Activated CD8-positive, alpha-beta memory T cell treated with anti-CD3 and anti-CD28 coated beads, Interleukin-2, amount 50 U/mL, for 48 hours (primary cell): ENCODE measurements at places on chromosomes 3 and 15.

DNA sequence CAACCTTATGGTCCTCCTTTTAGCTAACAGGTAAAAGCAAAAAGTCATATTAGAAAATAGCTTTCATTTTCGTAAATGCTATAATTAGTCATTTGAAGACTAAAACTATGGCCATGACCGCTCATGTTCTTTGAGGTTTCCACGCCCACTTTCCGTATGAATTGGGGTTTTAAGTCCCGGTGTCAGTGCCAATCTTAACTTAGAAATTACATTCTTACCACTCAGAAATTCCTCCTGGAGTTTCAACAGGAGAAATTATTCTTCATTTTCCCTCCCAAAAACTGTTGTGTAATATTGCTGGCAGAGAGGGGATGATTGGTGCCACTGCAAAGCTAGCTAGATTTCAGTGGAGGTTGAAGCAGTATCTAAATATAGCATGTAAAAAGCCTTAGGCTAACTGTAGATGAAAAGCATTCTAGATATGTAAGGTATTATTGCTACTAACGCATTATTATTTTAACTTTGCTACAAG is 71.0 kb upstream of the MDFIC2 start:
- no peak for DNase-seq

DNA sequence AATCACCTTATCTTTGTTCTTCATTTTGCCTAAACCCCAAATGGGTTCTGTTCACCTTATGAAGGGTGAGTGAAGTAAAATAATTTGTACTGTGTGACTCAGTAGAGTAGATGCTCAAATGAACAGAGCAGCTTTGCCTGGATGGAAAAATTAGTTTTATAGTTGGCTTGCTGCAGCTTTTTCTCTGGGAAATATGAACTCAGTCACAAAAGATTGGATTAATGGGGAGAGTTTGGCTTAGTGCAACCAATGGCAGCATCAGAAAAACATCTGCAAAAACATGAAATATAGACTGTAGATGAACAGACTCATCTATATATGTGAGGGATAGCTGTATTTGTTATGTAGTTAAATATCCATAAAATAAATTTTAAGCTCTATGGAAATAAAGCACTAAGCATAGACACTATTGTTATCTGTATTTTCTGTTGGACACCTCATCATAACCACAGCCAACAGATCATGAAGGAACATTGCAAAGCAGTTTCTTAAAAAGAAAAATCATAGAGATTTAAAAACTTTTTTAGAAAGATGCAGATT is 181.3 kb downstream of the ECT2 start:
- no peak for DNase-seq

GRCh38 chr3:37731895-37732294 is 129.8 kb upstream of the CTDSPL start:
- DNase-seq = no peak

- DNase-seq = no peak
Measured at GRCh38 chr15:33533197-33533596, 222.4 kb downstream of the RYR3 start.

GRCh38 chr15:29612701-29613100 is 209.6 kb downstream of the TJP1 start:
- DNase-seq = no peak

DNA sequence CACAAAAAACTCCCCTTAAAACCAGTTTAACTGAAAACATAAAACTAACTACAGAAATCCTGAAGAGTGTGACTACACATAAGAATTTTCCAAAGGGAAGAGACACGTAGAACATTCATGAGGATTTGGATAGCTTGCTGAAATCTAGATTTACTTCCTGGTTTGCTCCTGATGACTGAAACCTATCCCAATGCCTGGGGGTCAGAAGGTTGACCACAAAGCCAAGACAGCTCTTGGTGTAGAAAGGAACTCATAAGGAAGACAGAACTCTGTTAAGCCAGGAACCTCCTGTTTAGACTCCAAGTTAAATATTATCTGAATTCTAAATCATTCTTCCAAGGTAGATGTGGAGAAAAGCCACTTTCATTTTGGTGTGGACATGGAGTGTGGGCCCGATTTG is 92.8 kb downstream of the TFG start:
- no peak for DNase-seq

- no peak for DNase-seq
Measured at GRCh38 chr15:34893967-34894366, 75.6 kb downstream of the AQR start.

GRCh38 chr3:47283193-47283537 is 421 bp downstream of the KLHL18 start:
- no peak for DNase-seq

DNA sequence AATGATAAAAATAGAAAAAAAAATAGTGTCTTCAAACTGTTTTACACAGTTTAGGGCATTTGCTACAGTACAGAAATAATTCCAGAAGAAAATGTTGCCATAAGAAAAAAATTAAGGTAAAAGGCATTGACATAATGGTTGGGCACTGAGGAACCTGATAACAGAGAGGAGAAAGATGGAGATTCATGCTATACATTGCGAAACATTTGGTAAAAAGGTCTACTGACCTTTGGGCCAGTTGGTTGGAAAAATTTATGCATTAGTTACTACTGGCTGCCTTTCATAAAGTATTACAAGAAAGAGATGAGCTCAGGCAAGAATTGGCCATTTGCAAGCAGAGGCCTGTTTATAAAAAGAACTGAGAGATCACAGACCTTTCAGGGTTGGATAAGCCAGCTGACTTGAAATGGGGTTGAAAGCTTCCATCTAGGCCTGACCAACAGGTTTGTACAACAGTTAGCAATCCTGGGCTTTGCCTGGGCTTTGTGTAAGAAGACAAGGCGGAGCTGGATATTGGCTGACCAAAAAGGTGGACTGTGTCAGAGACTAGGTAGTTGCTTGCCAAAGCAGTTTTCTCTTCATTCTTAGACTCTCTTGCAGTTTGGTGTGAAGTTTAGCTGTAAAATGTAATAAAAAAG is 166.6 kb upstream of the MCTP2 start:
- no peak for DNase-seq

GRCh38 chr3:30059240-30059639 is 547.2 kb upstream of the TGFBR2 start:
- DNase-seq = no peak

DNA sequence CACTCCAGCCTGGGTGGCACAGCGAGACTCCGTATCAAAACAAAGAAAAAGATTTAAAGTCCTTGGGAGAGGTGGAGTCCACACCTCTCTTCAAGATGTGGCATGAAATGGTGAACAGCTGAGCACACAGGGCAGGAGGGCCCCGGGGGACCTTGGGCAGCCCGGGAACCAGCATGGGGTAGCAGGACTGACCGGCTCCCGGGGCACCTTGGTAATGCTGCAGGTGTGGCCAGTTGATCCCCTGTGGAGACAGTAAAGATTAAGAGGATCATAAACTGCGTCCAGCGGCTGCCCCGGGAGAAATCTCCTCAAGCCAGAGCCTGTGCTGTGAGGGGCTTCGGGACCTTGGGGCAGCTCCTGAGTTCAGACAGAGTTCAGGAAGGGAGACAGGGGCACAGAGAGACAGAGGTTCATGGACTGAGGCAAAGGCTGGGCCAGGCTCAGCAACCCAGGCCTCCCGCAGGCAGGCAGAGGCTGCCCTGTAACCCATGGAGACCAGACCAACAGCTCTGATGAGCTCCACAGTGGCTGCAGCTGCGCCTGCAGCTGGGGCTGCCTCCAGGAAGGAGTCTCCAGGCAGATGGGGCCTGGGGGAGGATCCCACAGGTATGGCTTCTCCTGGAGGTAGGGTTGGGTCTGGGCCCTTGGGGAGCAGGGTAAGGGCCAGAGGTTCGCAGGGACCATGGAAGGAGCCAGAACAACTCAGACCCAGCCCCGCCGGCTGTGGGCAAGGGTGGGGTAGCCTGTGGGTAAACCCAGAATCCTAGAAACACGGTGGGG is at the start of gene NR2E3:
TSS of gene NR2E3 (plus strand) at position 299 of the 780 bp plus-strand sequence. CDS start at position 489, 190 bp downstream.
- no peak for DNase-seq

DNA sequence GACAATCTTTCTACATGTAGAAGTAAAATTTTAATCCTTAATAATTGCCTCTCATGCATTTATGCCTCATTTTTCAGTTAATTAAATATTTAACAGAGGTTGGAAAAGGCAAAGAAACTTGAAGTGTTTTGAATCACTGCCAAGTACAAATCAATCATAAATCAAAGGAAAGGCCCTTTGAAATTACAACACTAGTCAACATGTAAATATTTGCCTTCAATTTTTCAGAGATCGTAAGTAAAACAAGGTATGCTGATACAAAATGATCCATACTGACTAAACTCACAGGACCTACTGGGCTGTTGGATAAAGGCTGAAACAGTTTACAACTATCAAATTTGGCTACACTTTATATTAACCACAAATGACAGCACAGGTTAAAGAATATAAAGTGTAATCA is 33.9 kb downstream of the ZBBX start:
- DNase-seq = no peak

DNA sequence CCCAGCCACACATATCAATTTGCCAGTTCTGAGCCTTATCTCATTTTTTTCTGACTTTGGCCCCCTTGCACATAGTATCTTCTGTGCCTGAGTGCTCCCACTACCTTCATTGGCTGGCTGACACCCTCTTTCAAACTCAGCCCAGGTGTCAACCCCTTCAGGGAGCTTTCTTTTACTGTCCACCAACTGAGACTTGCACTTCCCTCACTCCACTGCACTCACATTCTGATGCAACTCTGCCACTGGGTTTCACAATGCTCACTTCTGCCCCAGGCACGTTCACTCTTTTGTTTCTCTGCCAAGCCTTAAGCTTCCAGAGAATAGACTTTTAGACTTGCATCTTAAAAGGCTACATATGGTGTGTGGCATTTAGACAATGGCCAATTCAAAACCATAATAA is 101.5 kb upstream of the CBLB start:
- no peak for DNase-seq

GRCh38 chr3:14925729-14926591 is 21.4 kb upstream of the NR2C2 start:
- DNase-seq = no peak

GRCh38 chr3:39150803-39151631 is 2.4 kb downstream of the CSRNP1 start:
- peak; percentile 78 for DNase-seq

- DNase-seq = no peak
Measured at GRCh38 chr3:188926111-188926510, 245.7 kb upstream of the TPRG1 start.

- no peak for DNase-seq
Measured at GRCh38 chr15:88453651-88454050, 13.5 kb downstream of the MRPL46 start.

DNA sequence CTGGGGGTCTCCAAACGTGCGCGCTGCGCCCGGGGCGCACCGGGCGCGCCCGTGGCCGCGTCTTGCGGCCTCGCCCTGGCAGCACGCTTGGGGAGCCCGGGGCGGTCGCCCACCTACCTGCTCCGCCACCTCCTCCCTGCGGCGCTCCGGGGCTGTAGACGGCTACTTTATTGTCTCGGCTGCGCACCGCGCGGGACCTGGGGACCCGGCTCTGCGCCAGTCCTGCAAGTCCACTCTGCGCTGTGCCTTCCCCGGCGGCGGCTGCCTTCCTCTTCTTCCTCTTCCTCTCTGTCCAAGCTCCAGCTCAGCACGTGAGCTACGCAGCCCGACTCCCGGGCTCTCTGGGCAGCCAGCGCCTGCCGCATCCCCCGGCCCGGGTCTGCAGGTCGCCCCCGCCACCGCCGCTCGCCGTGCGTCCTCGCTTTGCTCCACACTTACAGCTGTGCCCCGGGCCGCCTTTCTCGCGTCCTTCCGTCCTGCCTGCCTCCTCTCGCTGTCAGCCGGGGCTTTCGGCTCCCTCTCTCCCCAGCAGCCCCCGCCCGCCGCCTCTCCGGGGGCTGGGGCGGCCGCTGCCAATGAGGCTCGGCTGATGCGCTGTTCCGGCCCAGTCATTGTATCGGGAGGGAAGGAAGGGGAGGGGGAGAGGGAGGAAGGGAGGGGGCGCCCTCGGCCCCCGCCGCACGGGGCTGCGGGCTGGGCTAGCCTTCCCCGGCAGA is 156.4 kb upstream of the FRMD4B start:
- no peak for DNase-seq

GRCh38 chr3:51999846-52000245 is 4.2 kb upstream of the RPL29 start:
- DNase-seq = no peak

GRCh38 chr3:189298469-189299375 is 127.0 kb downstream of the TPRG1 start:
- DNase-seq = no peak

DNA sequence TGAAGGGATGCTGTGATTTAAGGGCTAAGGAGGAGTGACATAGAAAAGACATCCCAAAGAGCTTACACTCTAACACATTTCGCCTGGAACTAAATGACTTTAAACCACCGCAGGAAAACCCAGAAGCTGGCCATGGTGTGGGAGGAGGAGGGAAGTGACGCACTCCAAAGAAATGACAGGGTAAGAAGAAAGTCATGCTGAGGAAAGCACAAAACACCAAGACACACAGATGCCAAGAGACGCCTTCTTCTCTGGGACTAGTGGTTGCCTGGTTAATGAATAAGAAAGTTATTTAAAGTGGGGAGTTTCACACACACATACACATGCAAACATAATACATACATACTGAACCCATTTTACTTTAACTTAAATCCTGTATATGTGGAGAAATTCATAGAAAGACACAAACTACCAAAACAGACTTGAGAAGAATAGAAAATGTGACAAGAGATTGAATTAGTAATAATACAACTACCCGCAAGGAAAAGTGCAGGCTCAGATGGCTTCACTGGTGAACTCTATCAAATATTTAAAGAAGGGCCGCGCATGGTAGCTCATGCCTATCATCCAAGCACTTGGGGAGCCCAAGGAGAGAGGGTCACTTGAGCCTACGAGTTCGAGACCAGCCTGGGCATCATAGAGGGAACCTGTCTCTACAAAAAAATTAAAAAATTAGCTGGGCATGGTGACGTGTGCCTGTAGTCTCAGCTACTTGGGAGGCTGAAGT is 125.5 kb downstream of the NSMCE3 start:
- no peak for DNase-seq

DNA sequence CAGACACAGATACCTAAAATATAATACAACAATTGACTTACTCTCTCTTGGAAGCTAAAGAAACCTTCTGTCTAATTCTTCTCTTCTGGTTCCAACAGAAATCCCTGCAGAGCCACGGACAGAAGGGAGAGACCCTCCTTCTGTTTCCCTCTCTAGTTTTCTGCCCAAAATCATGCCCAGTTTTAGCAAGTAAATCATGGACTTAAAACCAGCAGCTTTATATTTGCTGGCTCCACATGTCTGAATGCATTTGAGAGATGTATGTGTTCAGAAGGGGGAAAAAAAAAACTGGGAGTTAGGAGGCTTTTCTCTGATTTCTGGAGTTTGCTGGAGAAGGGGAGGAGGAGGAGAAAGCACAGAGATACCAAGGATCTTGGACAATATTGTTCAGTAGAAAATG is 147.1 kb downstream of the LSAMP start:
- DNase-seq = no peak
